ENCODE measurements at places on chromosomes 13 and 19.

- no peak for DNase-seq
Measured at GRCh38 chr19:7476777-7477494, 11.9 kb downstream of the PEX11G start.

- no peak for DNase-seq
Measured at GRCh38 chr19:18452386-18452785, 14.5 kb upstream of the ISYNA1 start.

- no peak for DNase-seq
Measured at GRCh38 chr19:30219702-30220101, 152.5 kb upstream of the ZNF536 start.

DNA sequence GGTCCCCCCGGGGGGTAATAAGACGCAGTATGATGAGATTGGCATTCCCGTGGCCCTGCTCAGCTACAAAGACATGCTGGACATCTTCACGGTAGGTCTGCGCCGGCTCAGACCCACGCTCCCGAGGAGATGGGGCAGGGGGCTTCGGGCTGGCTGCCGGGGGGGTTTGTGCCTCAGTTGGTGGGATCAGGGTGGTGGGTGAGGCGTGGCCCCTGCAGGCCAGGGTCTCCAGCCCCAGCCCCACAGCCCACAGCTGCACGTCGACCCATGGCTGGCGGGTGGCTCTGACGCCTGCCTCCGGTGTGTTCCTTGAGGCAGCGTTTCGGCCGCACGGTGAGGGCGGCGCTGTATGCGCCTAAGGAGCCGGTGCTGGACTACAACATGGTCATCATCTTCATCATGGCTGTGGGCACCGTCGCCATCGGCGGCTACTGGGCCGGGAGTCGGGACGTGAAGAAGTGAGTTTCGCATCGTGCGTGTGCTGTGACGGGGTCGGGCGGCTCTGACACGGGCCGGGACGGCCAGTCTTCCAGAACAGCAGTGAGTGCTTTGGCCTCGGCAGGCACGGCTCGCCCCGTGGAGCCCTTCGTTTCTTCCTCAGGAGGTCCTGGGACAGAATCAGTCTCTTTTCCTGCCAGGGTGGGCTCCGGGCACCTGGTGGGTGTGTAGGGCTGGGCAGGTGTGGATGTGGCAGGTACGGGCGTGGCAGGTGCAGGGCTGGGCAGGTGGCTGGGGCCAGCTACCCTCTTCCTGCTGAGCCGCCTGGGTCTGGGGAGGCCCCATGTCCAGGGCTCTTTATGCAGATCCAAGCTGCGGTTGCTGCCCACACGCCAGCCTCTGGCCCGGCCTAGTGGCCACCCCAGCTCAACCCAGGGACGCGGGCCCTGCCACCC, 10.5 kb downstream of the SPPL2B start:
- DNase-seq: no peak

GRCh38 chr19:7975037-7975436, 30.4 kb downstream of the ELAVL1 start:
- DNase-seq: no peak

- no peak for DNase-seq
Measured at GRCh38 chr13:46982856-46983582, 86.2 kb upstream of the HTR2A start.

GRCh38 chr19:33667881-33668280, 46.1 kb downstream of the CHST8 start:
- peak; percentile 12 for DNase-seq

DNA sequence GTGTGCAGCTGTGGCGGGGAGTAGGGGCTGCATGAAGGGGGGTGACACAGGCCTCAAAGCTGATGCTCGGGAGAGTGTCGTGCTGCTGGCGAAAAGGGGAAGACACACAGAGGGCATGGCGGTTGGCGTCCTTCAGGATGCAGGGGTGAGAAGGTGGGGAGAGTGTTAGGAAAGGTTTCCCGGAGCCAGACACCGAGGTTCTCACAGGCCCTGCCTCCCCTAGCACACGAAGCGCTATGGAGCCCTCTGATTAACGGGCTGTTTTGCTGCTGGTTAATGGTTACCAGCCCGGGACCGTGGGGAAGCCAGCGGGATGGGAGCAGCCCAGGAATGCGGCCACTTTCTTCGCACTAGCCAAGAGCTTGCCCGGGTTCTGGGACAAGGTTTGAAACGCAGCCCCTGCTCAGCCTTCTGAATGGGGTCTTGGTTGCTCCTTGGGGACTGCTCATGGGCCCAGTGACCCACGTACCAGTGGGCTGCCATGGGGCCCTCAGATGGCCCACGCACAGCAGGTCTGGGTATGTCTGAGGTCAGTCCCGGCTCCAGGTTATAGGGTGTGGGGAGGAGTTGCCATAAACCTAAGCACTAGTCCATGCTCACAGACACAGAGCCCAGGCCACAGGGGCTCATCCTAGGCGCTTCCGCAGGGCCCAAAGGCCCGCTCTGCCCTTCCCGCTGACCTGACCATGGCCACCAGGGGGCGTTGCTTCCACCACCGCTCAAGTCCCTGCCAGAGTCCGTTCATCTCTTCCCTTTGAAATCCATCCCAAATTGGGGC, 31.3 kb upstream of the ISYNA1 start:
- DNase-seq: no peak

GRCh38 chr13:31334994-31335557, 135.3 kb downstream of the B3GLCT start:
- DNase-seq: no peak

DNA sequence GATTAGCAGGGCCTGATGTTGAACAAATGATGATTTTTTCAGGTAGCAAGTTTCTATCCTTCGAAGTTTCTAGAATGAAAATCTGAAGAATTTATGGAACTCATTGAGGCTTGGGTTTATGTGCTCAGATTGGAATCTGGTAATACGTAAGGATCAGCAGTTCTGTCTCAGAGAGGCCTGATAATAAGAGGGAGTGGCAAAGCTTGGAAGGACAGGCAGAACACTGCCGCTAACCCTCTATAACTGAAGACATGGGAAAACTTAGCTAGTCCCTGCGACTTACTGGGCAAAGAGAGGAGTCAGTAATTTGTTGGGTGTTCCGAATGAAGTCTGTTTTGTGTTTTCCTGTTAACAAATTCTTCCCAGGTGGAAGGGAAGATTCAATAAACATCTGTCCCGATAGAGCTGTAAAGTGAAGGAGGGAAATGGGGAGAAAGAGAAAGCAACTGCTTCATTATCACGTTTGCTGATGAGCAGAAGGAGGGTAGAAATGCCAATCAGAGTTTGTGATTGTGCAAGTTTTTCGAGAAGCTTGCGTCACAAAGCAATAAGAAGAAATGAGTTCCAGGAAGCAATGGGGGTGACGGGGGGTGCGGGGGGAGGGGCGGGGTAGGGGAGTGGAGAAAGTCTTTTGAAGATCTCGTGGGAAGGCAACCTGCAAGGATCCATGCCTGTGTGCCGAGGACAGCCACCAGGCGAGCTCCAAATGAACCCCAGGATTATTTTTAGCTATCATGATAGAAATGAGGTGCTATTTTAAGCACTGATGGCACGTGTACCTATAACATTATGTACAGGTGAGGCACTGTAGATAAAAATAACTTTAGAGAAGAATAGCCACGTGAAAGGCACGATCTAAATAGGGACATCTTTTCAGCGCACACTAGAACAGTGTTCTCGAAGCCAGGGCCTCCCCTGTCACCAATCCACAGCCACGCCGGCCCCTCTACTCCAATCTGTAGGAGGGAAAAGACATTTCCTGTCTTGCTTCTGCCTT, 224.1 kb downstream of the FGF9 start:
- no peak for DNase-seq

GRCh38 chr13:98496479-98496791, 80.5 kb downstream of the STK24 start:
- no peak for DNase-seq

- DNase-seq: no peak
Measured at GRCh38 chr13:100454876-100455275, 133.7 kb downstream of the GGACT start.

DNA sequence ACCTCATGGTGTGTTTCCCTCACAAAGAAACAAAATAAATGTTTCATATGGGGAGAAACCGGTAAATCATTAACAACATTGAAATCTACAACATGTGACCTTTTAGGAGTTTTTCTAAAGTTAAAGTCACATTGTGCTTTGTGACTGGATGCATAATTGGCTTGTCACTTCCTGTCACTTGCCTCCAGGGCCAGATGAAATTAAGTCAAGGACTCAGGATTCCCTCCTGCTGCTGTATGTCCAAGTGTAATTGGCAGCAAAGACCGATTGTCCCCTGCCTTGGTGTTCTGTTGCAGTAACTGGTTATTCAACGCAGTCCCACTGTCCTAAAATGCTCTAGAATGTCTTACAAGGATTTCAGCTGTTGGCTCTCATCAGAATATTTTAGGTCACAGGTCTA, 448.2 kb downstream of the LIG4 start:
- DNase-seq: peak; percentile 21

- no peak for DNase-seq
Measured at GRCh38 chr19:3508771-3509535, 2.8 kb downstream of the FZR1 start.

- no peak for DNase-seq
Measured at GRCh38 chr13:36919833-36920615, at the start of gene SMAD9. Gene SMAD9 (minus strand): TSS chr13:36920238. CDS start chr13:36879689, 40,549 bp downstream.

- no peak for DNase-seq
Measured at GRCh38 chr13:45325806-45326205, 15.2 kb downstream of the TPT1 start.

DNA sequence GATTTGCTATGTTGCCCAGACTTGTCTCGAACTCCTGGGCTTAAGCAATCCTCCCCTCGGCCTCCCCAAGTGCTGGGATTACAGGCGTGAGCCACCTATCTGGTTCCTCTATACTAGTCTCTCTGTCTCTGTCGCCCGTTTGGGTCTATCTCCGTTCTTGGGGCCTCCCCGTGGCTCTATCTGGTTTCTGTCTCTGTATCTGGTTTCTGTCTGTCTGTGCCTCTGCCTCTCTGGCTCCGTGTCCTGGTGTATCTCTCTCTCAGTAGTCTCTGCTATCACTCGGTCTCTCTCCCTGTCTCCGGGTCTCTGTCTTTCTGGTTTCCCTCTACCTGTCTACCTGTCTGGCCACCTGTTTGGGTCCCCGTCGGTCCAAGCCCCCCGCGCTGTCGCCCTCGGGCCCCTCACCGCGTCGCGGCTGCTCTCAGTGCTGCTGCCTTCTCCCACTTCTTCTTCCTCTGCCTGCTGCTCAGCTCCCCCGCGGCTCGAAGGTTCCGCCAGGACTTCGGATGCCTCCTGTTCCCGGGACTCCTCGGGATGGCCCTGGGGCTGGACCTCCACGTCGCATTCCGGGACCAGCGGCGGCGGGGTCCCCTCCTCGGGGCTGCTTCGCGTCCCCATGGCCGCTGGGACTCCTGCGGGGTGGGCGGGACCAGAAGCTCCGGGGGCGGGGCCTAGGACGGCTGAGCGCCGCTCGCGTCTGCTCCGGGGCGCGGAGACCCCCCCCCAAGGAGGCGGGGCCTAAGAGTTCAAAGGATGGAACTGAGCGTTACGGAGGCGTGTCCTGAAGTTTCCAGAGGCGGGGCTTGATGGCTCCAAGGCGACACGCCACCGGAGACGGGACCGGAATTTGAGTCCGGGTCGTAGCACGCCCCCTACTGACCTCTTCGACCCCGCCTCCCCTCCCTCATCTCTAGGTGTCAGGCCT, 783 bp downstream of the PHLDB3 start:
- peak; percentile 93 for DNase-seq

Data from NCI-H1436 treated with DMSO at 0.1 percent for 48 hours (cell line).